ENCODE measurements at places on chromosomes 3 and 15.

- DNase-seq, result no peak
These were observed 36.0 kb upstream of the RASA2 start for GRCh38 chr3:141450727-141451375.

GRCh38 chr3:100982710-100983109, 10.5 kb downstream of the ABI3BP start:
- no peak for DNase-seq

GRCh38 chr3:13348661-13349396, 71.3 kb downstream of the NUP210 start:
- no peak for DNase-seq

DNA sequence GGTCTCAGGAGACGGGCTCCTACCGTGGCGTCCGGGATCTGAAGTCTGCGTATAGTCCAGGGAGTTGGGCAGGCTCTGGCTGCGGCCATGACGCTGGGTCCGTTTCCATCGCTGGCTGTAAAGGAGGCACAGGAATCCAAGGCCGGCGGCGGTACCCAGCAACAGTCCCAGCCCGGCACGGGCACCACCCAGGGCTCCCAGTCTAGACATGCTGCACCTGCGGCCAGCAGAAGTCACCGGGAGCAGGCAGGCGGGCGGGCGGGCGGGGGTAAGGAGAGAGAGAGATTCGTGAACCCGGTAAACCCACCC, 526 bp downstream of the RMDN3 start:
- no peak for DNase-seq

- no peak for DNase-seq
These were observed 143.9 kb upstream of the UMPS start for GRCh38 chr3:124586126-124587052.

DNA sequence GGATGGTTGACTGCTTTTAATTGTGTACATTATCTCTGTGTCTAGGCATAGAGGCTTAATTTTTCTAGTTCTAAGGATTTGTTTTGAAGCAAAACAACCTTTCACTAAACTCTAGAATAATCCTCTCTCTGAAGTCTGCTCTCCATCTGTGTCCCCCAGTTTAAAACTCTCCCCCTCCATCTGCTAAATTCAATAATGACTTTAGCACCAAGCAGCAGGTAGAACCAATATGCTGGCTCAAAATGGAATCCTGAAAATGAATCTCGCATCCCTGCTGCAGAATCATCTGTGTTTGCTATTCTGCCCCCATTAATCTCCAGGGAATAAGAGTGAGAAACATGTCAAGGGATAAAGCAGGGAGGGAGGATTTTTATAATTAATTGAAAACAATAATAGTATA, 111.8 kb downstream of the TUSC7 start:
- no peak for DNase-seq

- no peak for DNase-seq
These were observed 153.4 kb downstream of the ERC2 start for GRCh38 chr3:56314842-56315241.

- no peak for DNase-seq
These were observed 477.6 kb downstream of the ZNF385D start for GRCh38 chr3:21273259-21274025.

DNA sequence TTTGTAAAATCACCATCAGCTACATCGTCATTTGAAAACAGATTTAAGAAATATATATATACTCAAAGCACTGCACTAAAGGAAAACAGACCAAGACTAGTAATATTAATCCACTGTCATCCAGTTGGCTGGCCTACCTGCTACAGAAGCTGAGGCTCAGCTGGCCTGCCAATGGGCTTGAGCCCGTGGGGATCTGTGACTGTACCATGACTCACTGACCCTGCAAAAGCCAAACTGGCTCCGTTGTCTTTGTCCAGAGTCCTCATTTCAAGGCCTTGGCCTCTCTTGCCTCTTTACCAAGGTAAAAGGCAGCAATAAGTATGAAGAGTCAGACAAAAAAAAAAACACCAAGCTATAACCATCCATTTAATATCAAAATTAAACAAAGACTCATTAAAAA, 463.5 kb upstream of the RASGRP1 start:
- DNase-seq, result no peak

DNA sequence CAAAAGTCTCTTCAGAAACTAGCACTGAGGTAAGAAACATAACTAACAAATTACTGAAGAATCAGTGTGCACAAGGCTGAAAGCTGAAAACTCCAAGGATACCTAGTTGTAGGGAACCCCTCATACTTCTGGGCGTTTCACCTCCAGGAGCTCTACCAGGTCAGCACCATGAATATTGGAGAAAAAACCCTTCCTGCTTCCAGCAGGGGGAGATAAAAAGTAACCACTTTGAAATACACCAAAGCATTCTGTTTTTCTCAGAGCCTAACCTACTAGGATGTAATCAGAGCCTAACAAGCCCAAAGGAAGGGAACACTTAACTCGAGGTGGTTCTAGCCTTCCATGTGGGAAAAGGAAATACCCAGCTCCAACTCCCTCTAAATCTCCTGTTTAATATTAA, 175.8 kb upstream of the MME start:
- no peak for DNase-seq

- no peak for DNase-seq
These were observed 5.2 kb downstream of the WDR5B start for GRCh38 chr3:122410639-122411038.

GRCh38 chr3:100338911-100339310, 4.4 kb downstream of the NIT2 start:
- no peak for DNase-seq

DNA sequence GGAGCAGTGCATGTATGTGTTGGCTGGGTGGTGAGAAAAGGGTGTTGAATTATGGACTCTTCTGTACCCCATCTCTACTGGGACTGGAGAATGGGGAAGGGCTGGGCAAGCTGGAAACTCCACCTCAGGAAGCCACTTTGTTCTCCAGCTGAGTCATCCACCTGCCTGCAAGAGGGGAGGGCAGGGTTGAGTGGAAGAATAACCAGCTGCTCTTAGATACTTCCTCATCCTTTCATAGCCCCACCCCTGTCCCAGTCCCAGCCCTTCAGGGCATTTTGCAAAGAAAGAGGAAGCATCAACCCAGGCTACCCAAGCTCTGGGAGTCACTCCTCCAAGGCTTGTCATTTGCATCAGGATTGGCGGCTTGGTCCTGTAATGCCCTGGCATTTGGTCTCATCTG, 33.1 kb downstream of the RAB11A start:
- no peak for DNase-seq

DNA sequence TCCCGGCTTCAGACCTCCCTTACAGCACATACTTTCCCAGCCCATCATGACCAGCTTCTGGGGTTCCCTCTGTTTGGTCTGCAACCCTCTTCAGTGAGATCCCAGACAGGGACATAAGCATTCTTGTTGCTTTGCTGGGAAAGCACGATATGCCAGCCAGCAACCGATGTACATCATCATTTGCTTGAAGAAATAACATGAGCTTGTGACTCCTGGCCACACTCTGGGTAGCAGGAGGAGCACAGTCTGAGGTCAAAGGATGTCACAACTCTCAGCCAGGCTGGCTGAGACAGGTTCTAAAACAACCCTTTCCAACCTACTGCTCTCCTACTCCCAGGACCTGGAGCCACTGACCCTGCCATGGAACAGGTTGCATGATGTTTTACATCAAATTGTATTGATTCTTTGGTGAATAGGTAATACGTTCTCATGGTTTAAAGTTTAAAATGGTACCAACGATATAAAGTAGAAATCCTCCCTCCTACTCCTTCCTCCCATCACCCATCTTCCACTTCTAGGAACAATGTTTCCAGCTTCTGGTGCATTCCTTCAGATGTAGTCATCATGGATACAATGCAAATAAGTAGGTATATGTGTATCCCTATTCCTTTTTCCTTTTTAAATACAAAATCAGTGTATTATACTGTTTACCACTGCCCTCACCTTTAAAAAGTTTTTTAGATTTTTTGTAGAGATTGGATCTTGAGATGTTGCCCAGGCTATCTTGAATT, 190.3 kb downstream of the OPA1 start:
- no peak for DNase-seq

- no peak for DNase-seq
These were observed 68.8 kb downstream of the WDR76 start for GRCh38 chr15:43895586-43895985.

DNA sequence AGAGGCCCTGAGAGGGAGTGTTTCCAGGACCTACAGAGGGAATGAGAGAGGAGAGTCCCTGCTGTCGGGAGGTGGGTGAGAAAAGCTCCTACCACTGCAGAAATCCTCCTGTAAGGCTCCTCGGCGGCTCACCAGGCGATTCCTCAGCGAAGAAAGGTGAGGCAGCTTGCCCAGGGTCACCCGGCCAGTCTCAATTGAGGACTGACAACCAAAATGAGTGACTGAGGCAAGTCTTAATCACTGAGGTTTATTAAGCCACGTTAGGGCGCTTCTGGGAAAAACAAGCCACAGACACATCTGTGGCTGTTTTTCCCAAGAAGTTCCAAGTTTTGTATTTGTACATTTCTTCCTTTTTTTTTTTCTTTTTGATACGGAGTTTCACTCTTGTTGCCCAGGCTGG, 48.5 kb downstream of the ZDHHC19 start:
- DNase-seq, result no peak

DNA sequence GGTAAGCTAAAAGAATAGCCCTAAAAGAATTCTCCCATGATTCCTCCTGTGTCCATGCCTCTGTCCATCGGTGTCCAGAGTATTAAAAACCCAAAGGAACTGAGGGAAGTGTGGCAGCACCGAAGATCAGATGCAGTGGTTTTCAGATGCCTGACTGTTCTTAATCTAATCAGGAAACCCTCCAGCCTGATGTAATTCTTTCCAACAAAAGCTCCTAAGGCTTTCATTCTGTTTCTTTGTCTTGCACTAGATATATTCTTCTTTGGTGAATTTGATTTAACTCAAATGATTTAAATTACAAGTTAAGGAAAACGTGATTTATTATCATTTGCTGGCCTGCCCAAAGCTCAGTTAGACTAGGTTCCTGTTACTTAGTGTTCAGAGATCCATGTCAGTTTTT, 71.2 kb downstream of the ARHGAP31 start:
- DNase-seq, result no peak

DNA sequence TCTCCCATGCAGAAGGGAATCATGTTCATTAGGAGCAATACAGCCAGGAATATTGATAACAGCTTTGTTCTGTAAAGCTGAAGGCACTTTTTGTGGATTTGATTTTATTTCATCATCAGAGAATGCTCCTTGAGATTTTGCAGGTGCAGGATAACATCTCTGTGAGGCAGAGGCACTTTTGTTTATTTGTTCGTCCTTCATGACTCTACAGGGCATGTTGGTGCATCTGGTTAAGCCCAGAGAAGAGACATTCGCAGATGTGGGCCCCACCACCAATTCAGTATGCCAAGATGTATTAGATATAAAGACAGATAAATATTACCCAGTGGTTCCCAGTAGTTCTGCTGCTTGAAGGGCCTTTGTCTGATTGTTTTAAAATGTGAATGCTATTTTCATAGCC, 368.1 kb upstream of the SEMA6D start:
- DNase-seq, result no peak

DNA sequence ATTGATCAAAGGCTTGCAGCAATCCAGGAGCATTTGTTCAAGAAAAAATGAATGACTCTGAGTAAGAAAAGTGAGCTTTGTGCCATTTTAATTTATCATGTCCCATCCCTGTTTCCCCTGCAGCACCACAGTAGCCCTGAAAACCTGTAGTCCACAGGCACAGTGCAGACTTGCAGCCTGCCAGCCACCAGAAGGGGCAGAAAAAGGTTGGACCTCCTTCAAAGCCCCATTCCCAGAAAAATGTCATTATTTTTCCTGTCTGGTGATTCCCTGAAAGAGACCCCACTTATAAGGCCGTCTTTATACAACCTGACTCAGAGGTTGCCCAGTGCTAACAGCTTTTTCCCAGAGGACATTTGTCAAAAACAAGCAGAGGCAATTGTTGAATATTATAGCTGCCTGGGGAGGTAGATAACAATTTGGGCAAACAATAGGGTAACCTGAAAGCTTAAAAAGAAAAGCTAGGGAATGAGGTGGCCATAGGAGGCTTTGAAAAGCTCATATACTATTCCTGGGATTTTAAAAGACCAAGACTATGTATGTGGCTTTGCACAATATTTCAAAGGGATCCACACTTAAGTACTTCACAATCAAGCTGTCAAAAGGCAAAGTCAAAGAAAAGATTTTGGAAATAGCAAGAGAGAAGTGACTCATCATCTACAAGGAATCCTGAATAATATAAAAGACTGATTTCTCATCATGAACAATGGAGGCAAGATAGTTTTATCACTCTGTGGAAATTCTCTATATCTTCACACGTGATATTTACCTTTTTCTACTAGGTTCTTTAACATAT, 136.8 kb upstream of the PLXNA1 start:
- DNase-seq, result no peak

GRCh38 chr15:75073197-75073596, 49.8 kb downstream of the PPCDC start:
- DNase-seq, result no peak

GRCh38 chr15:32682569-32682968, 35.2 kb upstream of the GREM1 start:
- no peak for DNase-seq

DNA sequence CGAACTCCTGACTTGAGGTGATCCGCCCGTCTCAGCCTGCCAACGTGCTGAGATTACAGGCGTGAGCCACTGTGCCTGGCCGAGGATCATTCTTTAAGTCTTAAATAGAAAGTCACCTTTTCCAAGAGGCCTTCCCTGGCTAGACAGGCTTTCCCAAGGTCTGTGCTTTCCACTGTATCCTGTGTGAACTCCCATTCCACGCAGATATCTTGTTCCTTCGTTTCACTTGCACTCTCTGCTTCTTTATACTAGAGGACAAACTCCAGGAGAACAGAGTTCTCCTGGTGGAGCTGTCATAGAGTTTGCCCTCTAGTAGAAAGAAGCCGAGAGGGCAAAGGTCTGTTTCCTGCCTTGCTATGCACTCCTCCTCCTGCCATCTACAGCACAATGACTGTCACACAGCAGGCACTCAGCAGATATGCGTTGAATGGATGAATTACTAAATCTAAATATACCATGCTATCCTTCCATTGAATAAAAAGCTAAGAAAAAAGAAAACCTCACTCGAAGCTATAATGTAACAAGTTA, 211.2 kb downstream of the FOXP1 start:
- DNase-seq, result no peak

GRCh38 chr15:28184166-28184565, 85.1 kb upstream of the OCA2 start:
- DNase-seq, result no peak

- DNase-seq, result no peak
These were observed 6.3 kb upstream of the HEXA start for GRCh38 chr15:72382146-72382545.

DNA sequence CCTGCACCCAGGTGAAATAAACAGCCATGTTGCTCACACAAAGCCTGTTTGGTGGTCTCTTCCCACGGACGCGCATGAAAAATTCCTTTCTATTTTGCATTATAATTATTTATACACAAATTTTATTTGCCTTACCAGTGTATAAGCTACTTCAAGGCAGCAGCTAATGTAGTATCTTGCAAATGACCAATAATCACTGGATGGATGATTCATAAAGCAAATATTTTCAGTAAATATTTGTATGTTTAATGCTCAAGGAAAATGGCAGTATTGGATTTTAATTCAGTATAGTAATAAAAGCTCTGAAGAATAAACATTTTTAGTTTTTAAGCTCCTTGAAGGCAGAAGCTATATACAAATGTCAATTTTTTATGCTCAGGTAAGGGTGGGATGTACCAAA, 158.7 kb upstream of the NANOGP8 start:
- no peak for DNase-seq

- DNase-seq, result no peak
These were observed 392.2 kb upstream of the ROBO1 start for GRCh38 chr3:80159990-80160506.

GRCh38 chr3:123154020-123154985, 47.4 kb upstream of the SEC22A start:
- DNase-seq, result no peak

GRCh38 chr3:172201136-172201869, 161.9 kb downstream of the FNDC3B start:
- no peak for DNase-seq

GRCh38 chr15:67033012-67033411, 32.4 kb upstream of the SMAD3 start:
- no peak for DNase-seq
